ENCODE measurements at places on chromosomes 6 and 20. TPM values are rescaled to one million over a fixed set of nuclear protein-coding genes. Genes with fewer than 3 reads are reported as not detected.

DNA sequence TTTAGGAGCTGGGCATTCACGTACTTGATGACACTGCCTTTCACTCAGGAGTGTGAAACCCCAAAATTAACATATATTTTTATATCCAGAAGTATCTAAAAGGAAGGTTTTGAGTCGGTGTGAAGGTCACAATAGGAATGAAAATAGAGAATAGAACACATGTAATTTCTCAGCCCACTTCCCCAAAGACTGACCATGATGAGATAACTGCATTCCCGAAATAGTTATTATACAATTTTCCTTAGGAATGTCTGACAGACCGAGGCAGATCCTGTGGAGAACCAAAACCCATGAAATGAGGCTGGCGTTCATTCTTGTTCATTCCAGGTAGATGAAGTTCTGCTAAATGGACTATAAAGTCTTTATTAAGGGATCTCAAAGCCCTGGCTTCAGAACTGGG lies 10.3 kb downstream of the NSFL1C start:
- DNase-seq, result no peak

- no peak for DNase-seq
Measured at GRCh38 chr6:11040134-11040533, 4.0 kb downstream of the ELOVL2 start.

Gene MRPS10
- total RNA-seq, result 84.6 TPM

Gene RWDD2A
- 1.6 TPM for total RNA-seq

DNA sequence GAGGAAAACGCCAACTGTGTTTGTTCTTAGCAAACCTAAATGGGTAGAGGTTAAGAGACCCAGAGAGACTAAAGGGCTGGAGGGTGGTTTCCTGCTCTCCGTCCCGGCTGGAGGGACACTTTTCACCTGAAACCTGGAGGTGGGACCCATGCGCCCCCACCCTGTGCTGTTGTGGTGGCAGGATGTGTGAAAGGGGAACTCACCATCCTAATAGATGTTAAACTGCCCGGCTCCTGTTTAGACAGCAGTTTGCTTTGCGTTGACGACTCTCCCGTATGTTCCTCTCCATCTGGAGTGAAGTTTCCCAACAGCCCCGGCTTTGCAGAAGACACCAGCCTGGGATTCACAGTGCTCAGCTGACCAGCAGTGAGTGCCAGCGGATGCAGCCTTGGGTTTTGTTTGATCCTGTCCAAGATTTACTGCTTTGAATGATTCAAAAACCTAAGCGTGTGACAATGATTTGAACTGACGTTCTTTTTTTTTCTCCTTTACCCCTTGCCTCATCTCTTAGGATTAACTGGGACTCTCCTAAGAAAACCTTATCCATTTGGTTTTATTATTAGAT lies 66.0 kb downstream of the CDH4 start:
- no peak for DNase-seq

Gene UBE2C
- total RNA-seq, result 288 TPM

DNA sequence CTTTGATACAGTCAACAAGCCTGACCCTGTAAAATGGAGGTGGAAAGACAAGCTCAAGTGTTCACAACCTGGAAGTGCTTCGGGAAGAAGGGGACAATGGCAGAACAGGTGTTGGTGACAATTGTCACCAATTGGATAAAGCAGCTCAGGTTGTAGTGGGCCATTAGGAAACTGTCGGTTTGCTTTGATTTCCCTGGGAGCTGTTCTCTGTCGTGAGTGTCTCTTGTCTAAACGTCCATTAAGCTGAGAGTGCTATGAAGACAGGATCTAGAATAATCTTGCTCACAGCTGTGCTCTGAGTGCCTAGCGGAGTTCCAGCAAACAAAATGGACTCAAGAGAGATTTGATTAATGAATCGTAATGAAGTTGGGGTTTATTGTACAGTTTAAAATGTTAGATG lies 15.0 kb downstream of the CCR6 start:
- DNase-seq, result no peak

DNA sequence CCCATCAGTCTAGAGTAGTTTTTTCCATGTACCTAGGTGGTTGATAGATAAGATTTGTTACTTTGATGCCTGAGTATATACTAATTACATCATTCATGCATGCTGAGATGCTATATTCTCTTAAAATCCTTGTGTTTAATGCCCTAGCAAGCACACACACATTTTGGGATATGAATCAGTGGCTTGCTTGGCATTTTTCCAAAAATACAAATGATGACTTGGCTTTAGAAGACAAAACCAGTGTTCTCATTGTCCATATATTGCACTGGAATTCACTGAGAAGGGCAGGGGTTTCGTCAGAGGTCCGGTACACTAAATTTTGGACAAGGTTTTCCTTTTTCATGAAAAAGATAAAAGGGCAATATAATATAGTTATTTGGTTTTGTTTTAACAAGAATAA lies 24.9 kb downstream of the GTPBP2 start:
- no peak for DNase-seq

GRCh38 chr6:42236030-42236429 lies 18.4 kb upstream of the MRPS10 start:
- DNase-seq, result no peak

- no peak for DNase-seq
Measured at GRCh38 chr20:55273149-55273548, 732.2 kb downstream of the CBLN4 start.

DNA sequence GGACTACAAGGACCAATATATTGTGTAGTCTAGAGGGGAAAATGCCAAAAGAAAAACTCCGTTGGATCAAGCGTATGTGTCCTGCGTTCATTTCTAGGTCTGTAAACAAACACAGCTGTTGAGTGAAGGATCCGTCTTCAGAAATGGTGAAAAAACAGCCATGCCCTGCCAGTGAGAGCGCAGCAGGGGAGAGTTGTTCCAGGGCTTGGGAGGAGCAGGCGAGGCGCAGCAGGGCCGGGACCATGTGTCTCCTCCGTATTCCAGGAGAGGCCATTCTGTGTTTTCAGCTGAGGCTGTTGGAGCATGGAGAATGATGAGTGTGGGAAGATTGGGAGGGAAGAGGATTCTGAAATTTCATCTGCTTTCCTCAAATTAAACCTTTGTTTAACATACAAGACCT lies 38.0 kb downstream of the BMP6 start:
- DNase-seq, result no peak

- no peak for DNase-seq
Measured at GRCh38 chr6:1591926-1592325, 17.8 kb upstream of the FOXC1 start.

Gene GATA5
- 0.41 TPM for total RNA-seq

DNA sequence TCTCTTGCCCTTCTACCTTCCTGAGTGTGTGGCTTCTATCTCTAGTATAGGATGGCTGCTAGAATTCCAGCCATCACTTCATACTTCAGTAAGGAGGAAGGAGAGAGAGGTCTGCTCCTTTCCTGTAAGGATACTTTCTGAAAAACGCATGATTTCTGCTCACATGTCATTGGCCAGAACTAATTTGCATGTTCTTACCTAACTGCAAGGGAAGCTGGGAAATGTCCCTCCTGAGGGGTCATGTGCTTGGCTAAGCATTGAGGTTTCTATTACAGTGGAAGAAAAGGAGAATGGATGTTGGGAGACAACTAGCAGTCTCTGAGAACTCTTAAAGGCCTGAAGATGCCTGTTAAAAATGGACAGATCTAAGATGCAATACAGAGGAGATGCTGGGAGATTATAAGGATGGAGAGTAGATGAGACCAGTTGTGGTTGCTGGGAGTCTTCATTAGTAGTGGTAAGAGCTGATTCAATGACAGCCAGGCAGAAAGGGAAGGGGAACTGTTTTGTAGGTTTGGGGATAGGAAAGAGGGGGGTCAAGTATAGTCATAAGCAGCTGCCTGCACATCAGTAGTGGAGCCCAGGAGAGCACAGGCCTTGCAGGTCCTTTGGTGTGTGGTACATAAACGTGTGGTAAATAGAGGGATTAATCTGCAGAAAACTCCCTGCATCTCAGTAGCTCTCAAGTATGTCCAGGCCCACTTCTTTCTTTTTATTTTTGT lies 20.2 kb downstream of the CDS2 start:
- no peak for DNase-seq

- DNase-seq, result peak; percentile 8
Measured at GRCh38 chr6:70396796-70397729, 16.2 kb upstream of the FAM135A start.

DNA sequence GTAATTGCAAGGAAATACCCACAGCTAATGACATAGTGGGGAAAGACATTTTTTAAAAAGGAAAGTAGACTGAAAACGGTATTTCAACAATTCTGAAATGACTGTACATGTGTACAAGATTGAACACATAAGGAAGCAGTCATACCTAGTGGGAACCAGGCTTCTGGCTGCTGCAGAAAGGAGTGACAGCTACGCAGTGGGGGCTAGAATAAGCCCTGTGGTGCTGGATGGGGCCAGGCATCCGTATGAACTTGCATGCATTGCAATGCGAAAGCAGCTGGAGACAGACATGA lies 54.9 kb upstream of the GPR31 start:
- DNase-seq, result no peak

DNA sequence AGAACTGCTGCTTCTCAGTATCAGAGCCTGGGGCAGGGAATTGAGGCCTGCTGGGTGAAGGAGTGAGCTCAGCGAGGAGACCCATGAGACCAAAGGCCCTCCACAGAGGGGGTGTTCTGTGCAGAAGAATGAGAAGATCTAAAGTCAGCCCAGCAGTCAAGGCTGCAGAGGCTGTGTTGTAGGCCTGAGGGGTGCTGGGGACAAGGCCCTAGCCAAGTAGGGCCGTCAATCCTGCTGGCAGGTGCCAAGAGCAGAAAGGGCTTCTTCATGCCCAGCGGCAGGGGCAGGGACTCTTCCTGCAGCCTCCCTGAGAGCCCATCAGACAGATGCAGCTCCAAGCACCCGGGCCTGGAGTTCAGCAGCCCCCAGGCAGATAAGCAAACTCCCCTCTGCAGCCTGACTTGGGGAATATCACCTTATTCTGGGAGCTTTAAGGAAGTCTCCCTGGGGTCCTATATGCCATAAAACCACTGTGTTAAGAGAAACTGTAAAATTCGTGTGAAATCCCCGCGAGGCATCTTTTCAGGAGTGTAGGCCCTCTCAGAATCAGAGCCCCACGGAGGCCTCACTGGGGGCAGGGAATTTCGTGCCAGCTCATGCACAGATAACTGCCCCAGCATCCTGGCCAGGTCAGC lies 9.0 kb downstream of the CCDC167 start:
- DNase-seq, result no peak

Gene EFCAB8
- total RNA-seq, result not detected

Gene SLC17A3
- not detected for total RNA-seq

DNA sequence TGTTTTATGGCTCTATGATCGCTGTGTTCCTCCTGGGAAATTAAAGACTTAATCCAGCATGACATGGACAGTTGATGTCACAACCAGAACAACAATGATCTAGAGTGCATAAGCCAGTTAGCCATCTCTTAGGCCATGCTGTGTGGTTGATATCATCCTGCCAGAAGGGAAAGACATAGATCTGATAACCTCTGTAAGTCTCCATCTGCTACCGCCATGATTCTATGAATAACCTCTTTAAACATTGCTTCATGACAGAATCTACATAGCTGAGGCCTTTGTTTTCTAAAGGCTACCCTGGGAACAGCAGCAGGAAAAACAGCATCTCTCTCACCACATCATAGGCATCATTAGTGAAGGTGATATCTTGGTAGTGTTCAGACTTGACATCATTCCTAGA lies 117.6 kb upstream of the PHACTR1 start:
- no peak for DNase-seq

- peak; percentile 59 for DNase-seq
Measured at GRCh38 chr6:163457637-163458561, 43.4 kb downstream of the QKI start.

DNA sequence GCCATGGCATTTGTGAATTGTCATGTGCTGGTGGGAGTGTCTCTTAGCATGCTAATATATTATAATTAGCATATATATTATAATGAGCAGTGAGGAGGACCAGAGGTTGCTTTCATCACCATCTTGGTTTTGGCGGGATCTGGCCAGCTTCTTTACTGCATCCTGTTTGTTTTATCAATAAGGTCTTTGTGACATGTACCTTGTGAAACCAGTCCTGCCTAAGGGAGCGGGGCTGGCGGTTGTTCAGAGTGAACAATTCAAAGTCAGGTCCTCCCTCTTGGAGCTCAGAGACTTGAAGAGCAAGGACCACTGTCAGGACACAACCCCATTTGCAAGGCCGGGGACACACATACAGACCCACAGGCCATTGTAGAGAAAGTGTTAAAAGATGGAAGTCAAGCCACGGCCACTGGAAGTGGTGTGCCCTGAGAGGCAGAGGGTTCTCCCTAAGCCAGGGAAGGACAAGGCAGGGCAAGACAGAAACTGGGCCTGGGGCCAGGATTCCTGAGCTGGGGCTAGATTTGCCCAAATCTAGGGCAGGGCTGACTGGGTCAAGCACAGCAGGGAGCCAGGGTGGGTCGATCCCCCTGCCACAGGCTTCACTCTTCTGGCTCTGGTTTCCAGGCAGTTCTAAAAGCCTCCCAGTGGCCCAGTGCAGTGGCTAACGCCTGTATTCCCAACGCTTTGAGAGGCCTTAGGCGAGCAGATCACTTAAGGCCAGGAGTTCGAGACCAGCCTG lies 14.2 kb downstream of the SLC52A3 start:
- no peak for DNase-seq

Gene ATXN1
- total RNA-seq, result 18.9 TPM

GRCh38 chr20:51756653-51757052 lies 11.5 kb downstream of the ATP9A start:
- no peak for DNase-seq

DNA sequence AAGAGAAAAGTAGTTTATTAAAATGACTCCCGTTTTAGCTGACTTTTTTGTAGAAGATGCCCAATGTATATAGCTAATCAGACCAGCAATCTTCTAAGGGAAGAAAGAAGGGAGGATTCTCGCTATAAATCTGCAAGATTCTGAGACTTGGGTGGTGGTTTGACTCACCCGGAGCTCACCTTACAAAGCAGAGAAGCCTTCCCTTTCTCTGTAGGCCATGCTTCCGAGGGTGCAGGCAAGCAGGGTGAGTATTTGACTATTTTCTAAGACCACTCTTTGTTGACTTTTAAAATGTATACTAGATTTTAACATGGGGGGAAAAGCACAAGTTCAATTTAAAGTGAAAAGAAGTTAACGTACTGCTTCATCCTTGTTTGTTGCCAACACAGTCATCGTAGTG lies 2.7 kb downstream of the OLIG3 start:
- DNase-seq, result no peak
